ENCODE measurements at places on chromosomes 1 and 21.

DNA sequence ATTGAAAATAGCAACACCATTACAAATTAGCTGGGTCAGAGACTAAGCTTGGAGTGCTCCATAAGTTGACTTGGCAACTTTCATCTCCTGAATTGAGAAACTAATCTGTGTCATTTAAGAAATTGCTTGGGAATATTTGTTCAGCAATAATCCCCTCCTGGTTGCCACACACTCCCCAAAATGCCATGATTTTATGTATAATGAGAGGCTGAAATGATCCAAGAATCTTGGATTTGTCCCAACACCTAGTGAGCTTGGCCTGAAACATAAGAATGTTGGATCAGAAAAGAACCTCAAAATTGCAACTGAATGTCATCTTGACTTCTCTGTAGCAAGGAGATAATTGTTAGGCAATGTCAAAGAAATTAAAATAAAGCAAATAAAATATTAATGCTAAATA lies 805.9 kb upstream of the ADAMTS5 start:
- no peak for DNase-seq

GRCh38 chr1:208531003-208531750 lies 287.0 kb upstream of the PLXNA2 start:
- DNase-seq: no peak

GRCh38 chr1:164780863-164781262 lies 221.9 kb downstream of the PBX1 start:
- no peak for DNase-seq

GRCh38 chr21:33993286-33994231 lies 78.0 kb upstream of the ATP5PO start:
- no peak for DNase-seq

- DNase-seq: no peak
Measured at GRCh38 chr1:176531036-176531435, 68.1 kb downstream of the PAPPA2 start.

DNA sequence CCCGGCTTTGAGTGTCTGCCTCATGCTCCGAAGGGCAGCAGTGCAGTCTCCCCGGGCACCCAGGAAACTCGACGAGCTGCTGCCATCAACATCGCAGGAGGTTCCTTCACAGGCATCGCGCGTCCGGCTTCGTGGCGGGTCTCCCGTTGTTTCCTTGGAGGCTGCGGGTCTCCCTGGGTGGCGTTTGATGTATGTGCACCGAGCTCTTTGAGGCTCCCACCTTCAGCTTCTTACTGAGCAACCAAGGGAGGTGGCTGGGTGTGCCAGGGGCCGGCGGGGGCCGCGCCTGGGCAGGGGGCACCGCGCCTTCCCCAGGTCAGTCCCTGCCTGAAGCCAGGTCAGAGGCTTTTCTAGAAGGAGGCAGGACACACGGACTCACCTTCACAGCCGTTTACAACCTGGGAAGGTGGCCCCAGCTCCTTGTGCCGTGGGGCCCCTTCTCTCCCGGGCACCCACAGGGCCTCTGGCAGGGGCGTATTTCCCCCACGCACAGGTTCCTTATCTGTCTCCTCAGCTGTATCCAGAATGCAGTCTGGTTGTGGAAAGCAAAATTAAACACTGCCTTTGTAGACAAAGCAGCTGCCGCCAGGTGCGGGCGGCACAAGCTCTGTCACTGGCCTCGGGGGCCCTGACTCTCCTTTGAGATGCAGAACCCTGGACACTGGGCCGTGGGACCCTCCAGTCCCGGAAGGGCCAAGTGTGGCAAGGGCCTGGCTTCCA lies 21.7 kb upstream of the PEX10 start:
- DNase-seq: no peak

DNA sequence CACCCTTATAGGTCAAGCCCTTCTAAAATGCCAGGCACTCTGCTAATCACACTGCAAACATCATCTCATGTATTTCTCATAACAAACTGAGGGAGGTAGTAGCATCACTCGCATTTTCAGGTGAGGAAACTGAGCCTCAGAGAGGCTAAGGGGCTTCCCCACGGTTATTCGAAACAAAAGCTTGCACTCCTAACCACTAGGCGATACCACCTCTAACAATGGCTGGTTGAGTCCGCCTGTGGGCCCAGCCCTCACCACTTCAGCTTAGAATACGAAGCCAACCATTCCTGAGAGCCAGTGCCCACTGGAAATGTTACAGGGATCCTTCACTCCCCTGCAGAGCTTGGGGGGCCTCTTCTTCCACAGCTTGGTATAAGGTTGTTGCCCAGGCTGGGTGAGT lies 65.3 kb upstream of the TENT5C start:
- no peak for DNase-seq
